ENCODE measurements at places on chromosomes 16 and 17. TPM values are rescaled to one million over a fixed set of nuclear protein-coding genes. Genes with fewer than 3 reads are reported as not detected.

BEAN1 gene
- not detected for total RNA-seq

SLC25A19 gene
- 119 TPM for total RNA-seq

ABCA6 gene
- total RNA-seq, result 0.20 TPM

FBXL19 gene
- 29.2 TPM for total RNA-seq

- H3K27ac ChIP-seq, result no peak overlapping the region
- H3K4me1 ChIP-seq, result no peaks in the 10 kb centered on the region
- H3K4me3 ChIP-seq, result no peak overlapping the region
- DNase-seq, result no peak
- H3K27me3 ChIP-seq, result no peaks in the 10 kb centered on the region
- H3K36me3 ChIP-seq, result no peaks in the 10 kb centered on the region
These were observed 37.3 kb downstream of the TSC2 start for GRCh38 chr16:2084895-2085625.

DNA sequence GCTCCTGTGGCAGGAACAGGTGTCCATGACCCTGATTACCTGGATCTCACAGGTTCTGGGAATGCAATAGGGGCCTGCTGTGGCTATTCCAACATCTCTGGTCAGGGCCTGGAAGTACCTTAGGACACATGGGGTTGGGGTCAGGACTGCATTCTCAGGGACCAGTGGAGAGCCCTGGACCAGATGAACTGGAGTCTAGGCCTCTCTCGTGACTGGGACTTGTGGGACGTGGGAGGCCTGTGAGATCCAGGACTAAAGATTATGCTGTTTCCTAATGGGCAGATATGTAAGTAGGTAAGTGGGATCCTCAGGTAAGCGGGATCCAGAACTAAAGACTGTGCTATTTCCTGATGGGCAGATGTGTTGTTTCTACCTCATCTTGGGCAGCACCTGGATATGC, 16.2 kb upstream of the CD300A start:
- H3K27me3 ChIP-seq, result no peaks in the 10 kb centered on the region
- DNase-seq, result no peak
- no peak overlapping the region for H3K4me3 ChIP-seq
- H3K4me1 ChIP-seq, result peaks cover 18% of the 10 kb centered on the region
- no peak overlapping the region for H3K27ac ChIP-seq

DNA sequence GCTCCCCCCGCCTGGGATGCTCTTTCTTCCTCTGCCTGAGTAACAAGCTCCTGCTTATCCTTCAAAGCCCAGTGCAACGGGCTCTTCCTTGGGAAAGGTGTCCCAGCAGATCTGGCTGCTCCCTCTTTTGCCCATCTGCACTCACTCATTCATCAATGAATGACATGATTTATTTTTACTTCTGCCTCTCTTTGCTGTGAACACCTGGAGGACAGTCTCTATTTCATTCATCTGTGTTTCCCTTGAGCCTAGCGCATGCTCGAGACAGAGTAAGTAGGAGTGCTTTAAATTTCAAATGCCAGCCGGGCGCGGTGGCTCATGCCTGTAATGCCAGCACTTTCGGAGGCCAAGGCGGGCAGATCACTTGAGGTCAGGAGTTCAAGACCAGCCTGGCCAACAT, 22.0 kb upstream of the GINS2 start:
- H3K4me1 ChIP-seq, result peaks cover 3% of the 10 kb centered on the region
- H3K27ac ChIP-seq, result no peak overlapping the region
- H3K36me3 ChIP-seq, result no peaks in the 10 kb centered on the region

DNA sequence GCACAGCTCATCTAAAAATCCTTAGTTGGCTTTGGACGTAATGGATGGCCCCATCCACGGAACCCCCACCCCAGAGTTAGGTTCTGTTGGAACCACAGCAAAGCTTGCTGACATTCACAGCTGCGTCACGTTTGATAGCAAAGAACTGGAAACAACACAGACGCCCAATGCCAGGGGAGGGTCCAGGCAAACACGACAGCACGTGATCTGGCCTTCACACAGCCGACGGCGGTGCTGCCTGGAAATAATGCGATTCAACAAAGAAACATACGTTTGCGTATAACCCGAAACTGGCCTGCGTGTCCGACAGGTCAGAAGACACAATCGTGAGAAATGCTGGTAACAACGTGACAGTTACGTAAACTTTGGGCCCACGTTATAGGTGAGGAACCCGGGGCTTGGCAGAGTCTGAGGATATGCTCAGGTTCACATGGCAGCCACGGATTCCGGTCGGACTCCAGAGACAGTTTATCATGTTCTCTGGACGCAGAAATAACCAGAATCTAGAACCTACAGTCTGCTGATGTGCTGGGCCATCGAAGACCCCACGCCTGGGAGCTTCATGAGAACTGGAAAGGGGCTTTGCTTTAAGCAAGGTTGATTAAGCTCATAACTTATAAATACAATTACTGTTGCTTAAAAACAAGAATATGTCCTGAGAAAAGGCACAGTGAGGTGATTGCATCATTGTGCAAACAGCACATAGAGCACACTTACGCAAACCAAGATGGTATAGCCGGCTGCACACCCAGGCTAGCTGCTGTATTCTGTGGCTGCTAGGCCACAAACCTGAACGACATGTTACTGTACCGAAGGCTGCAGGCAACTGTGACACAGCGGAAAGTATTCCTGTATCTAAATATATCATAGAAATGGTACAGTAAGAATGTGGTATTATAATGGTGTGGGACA, 70.4 kb downstream of the RPH3AL start:
- H3K4me1 ChIP-seq, result no peaks in the 10 kb centered on the region
- H3K36me3 ChIP-seq, result no peaks in the 10 kb centered on the region
- H3K27me3 ChIP-seq, result no peaks in the 10 kb centered on the region
- no peak for DNase-seq
- H3K27ac ChIP-seq, result no peak overlapping the region
- no peak overlapping the region for H3K4me3 ChIP-seq

DNA sequence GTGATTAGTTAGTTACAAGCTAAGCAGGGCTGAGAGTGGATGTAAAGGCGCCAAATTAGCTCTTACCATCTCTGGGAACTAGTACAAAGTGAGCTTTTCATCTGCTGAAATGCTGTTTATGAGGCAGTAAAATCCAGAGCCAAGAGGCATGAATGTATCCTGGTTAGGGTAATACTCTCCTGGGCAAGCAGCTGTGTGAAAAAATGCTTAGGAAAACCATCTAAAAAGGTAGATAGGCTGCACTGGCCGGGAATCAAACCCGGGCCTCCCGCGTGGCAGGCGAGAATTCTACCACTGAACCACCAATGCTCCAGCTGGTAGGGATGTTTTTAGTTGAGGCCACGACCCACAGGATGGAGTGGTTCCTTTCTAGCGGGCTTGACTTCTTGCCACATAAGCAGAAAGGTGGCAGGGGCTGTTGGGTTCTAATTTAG, 23.0 kb downstream of the VAC14 start:
- no peak for DNase-seq
- H3K4me3 ChIP-seq, result no peak overlapping the region
- peaks cover 39% of the 10 kb centered on the region for H3K36me3 ChIP-seq
- H3K27ac ChIP-seq, result no peak overlapping the region
- H3K4me1 ChIP-seq, result no peaks in the 10 kb centered on the region
- no peaks in the 10 kb centered on the region for H3K27me3 ChIP-seq

DNA sequence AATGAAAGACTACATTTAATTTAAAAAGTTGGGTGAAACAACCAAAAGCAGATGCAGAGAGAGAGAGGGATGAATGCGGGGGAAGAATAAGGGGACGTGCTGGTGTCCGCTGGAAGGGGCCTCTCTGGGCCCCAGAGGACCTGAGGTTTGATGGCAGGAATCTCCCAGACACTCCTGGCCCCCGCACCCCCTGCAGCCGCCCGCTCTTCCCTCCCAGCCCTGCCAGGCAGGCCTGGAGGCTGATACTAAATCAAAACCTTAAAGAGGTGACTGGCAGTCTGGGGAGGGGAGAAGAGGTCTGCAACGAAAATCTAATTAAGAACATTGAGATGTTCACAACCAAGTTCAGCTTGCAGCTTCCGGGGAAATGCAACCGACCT, 2.4 kb downstream of the FOXL1 start:
- H3K27me3 ChIP-seq, result peaks cover 16% of the 10 kb centered on the region
- H3K4me3 ChIP-seq, result no peak overlapping the region
- H3K27ac ChIP-seq, result no peak overlapping the region
- no peaks in the 10 kb centered on the region for H3K4me1 ChIP-seq

- no peak for DNase-seq
- no peak overlapping the region for H3K27ac ChIP-seq
- H3K36me3 ChIP-seq, result peaks cover 51% of the 10 kb centered on the region
- no peak overlapping the region for H3K4me3 ChIP-seq
These were observed 4.5 kb downstream of the VPS4A start for GRCh38 chr16:69315486-69316311.

- no peaks in the 10 kb centered on the region for H3K27me3 ChIP-seq
- H3K27ac ChIP-seq, result no peak overlapping the region
- DNase-seq, result no peak
- no peak overlapping the region for H3K4me3 ChIP-seq
- H3K4me1 ChIP-seq, result no peaks in the 10 kb centered on the region
- H3K36me3 ChIP-seq, result no peaks in the 10 kb centered on the region
These were observed 7.4 kb downstream of the RAD51C start for GRCh38 chr17:58699771-58700170.

DNA sequence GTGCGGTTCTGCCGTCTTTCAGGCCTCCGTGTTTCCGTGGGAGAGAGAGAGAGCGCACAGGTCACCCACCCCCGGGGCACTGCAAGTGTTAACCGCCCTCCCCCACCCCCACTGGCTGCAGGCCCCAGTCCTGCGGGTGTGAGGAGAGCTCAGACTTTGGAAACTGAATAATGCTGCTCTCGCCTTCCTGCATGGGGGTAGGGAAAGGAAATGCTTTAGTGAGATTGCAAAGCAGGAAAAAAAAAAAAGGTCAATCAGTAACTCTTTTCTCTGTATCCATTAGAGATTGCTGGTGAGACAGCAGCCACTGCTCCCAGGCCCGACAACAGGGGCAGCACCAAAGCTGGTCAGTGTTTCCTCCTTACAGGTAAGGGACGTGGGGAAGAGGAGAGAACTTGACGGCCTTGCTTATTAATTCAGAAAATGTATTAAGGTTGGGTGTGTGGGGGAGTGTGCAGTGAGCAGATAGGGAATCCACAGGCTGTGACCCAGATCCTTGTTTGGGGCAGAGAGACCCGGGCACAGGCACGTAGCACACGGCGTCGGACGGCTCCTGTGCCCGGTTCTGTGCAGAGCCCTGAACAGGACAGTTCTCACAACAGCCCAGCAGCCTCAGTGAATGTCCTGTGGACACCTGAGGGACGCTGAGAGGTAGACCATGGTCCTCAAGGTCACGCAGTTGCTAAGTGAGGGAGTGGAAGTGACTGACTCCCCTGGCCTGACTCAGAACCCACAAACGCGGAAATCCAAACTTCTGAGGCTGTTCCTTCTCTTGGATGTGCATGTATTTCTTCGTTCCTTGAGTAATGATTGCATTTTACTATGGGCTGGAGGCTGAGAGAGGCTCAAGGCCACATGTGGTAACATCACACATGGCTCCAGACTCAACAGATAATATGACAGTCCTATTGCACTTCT, 156.5 kb downstream of the FOXL1 start:
- no peak overlapping the region for H3K4me3 ChIP-seq
- no peaks in the 10 kb centered on the region for H3K4me1 ChIP-seq
- no peak overlapping the region for H3K27ac ChIP-seq
- H3K36me3 ChIP-seq, result no peaks in the 10 kb centered on the region
- DNase-seq, result no peak

- no peak for DNase-seq
- H3K4me3 ChIP-seq, result no peak overlapping the region
- H3K36me3 ChIP-seq, result peaks cover 51% of the 10 kb centered on the region
- no peak overlapping the region for H3K27ac ChIP-seq
These were observed 21.6 kb downstream of the VAC14 start for GRCh38 chr16:70779361-70779760.

DNA sequence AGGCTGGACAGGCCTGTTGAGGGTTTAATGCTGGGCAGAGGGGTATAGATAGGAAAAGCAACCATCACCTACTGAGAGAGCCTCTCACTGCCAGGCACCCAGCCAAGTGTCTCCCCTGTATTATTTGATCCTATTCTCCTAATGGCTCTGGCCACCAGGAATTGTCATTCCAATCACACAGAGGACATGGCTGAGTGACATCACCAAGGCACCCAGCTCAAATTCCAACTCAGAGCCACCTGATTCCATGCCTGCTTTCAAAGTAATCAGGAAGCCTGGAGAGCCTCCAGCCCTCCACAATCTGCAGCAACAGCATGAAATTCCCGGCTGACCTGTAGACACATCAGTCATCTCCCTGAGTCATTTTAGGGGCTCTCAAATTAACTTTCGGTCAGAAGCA, 368.9 kb upstream of the C16orf82 start:
- H3K4me3 ChIP-seq, result no peak overlapping the region
- H3K36me3 ChIP-seq, result no peaks in the 10 kb centered on the region
- no peak overlapping the region for H3K27ac ChIP-seq
- H3K27me3 ChIP-seq, result no peaks in the 10 kb centered on the region
- DNase-seq, result no peak

- H3K4me1 ChIP-seq, result no peaks in the 10 kb centered on the region
- H3K27ac ChIP-seq, result no peak within 1 kb of the TSS
- H3K36me3 ChIP-seq, result no peaks in the 10 kb centered on the region
- no peak within 1 kb of the TSS for H3K4me3 ChIP-seq
- H3K27me3 ChIP-seq, result peaks cover 4% of the 10 kb centered on the region
These were observed at the start of gene KRTAP3-1 for GRCh38 chr17:41008811-41009210. KRTAP3-1 (minus strand) TSS chr17:41009128; CDS start chr17:41009074, 54 bp downstream.

GRCh38 chr16:58543685-58544084, 28.4 kb downstream of the SETD6 start:
- no peak overlapping the region for H3K27ac ChIP-seq
- H3K4me1 ChIP-seq, result no peaks in the 10 kb centered on the region
- H3K27me3 ChIP-seq, result no peaks in the 10 kb centered on the region

- H3K27ac ChIP-seq, result no peak overlapping the region
- H3K27me3 ChIP-seq, result no peaks in the 10 kb centered on the region
- H3K4me3 ChIP-seq, result no peak overlapping the region
- no peaks in the 10 kb centered on the region for H3K36me3 ChIP-seq
- no peak for DNase-seq
These were observed 236.4 kb upstream of the AXIN2 start for GRCh38 chr17:65797809-65798208.

DNA sequence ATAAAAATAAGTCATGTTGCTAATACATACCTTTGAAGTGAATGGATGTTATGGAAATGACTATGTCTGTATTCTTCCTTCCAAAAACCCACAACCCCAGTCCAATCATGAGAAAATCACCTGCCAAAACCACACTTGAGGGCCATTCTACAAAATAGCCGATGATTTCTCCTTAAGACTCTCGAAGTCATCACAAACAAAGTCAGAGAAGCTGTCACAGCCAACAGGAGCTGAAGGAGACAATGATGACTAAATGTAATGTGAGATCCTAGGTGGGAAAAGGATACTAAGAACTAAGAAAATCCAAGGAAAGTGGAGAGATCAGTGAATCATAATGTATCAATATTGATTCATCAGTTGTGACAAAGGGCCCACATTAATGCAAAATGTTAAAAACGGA, 432.9 kb upstream of the DYNLRB2 start:
- H3K36me3 ChIP-seq, result no peaks in the 10 kb centered on the region
- no peak overlapping the region for H3K4me3 ChIP-seq
- no peak overlapping the region for H3K27ac ChIP-seq
- H3K4me1 ChIP-seq, result no peaks in the 10 kb centered on the region
- DNase-seq, result no peak

Measured in CD8-positive, alpha-beta memory T cell (primary cell).